Effector CD8-positive, alpha-beta T cell (primary cell): ENCODE measurements at places on chromosomes 13 and 19.

- no peak for DNase-seq
Observed at GRCh38 chr13:107968470-107968869, 246.9 kb downstream of the LIG4 start.

DNA sequence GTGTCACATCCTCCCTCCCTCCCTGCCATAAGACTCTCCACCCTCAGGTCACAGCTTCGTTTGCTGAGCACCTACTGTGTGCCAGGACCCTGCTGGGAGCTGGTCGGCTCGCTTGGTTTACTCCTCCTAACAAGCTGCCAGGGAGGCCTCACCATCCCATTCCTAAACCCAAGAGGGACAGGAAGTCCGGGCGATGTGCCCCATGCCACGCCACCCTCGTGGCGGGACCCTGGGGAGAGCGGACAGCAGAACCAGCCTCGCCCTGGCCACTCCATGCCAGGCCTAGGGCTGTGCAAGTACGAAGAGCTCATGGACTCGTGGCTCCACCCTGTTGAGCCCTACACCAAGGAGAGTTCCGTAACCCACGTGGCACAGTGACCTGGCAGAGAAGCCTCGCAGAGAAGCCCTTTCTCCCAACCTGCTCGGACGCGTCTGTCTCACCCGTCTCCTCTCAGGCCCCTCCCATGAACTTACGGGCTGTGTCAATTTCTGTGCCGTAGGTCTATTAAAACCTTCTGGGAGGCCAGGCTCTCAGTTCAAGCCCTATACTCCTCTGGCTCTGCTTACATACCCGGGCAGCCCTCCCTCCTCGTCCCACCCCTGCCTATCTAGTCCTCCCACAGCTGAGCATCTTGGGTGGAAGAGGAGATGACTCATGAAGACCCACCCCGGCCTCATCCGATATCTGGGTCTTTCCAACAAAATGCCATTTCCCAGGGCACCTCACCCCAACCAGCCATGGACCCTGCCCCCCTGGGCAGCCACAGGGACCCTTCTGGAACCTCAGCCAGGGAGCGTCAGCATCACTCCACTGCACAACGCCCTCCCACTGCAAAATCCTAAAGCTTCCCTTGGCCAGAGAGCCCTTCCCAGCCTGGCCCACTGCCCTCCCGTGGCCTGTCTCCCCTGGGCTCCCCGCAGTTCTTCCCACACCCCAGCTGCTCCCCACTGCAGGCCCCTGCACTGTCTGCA is 2.6 kb downstream of the UBXN6 start:
- no peak for DNase-seq

GRCh38 chr13:49690133-49690994 is 922 bp downstream of the EBPL start:
- DNase-seq, result no peak

DNA sequence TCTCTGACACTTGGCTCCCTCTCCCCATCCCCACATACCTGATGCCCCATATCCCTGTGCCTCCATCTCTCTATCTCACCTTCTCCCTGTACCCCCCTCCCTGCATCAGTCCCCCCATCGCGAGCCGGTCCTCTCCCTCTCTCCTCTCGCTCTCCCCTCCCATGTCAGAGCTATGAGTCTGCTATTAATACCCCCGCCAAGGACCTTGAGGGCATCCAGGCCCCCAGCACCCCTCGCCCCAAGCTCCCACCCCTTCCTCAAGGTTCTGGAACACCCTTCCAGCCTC is 1.6 kb downstream of the GRIN2D start:
- no peak for DNase-seq

- DNase-seq, result no peak
Observed at GRCh38 chr13:70255406-70255991, 147.2 kb upstream of the KLHL1 start.

DNA sequence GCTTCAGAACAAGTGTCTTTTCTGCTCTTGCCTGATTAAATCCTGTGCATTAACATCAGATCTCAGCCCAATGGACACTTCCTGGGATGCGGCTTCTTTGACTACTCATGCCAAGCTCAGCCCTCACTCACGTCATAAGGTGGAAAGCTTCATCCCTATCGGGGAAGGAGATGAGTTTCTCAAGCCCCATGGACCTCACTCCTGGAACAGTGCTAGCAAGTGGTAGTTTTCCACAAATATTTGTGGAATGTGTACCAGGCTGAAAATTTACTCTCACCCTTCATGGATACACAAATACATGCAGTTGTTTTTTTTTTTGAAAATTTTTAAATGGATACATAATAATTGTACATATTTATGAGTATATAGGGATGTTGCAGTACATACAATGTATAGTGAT is 34.6 kb upstream of the FARP1 start:
- DNase-seq, result no peak

GRCh38 chr19:6875218-6875617 is 12.2 kb upstream of the ADGRE1 start:
- no peak for DNase-seq

GRCh38 chr13:92135509-92135908 is 737.1 kb downstream of the GPC5 start:
- no peak for DNase-seq

DNA sequence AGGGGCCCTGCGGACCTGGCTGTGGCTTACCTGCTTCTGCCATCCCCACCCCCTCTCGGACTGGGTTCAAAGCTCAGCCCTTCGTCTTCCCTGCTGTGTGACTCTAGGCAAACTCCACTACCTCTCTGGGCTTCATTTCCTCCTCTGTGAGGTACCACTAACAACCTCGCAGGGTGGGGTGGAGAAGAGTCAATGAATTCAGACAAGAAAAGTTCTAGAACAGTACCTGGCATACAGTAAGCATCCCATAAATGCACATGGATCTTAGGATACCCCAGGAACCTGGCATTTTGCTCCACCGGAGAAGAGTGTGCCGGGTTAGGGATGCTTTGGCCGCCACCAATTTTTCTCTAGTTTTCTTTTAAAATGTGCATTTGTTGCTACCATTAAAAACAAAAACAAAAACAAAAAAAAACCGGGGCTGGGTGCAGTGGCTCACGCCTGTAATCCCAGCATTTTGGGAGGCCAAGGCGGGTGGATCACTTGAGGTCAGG is 3.4 kb downstream of the TLE5 start:
- DNase-seq, result no peak
